ENCODE measurements at places on chromosomes 12 and 14.
A peak's percentile ranks its signal among the peaks of the same experiment; 100 is the strongest.

DNA sequence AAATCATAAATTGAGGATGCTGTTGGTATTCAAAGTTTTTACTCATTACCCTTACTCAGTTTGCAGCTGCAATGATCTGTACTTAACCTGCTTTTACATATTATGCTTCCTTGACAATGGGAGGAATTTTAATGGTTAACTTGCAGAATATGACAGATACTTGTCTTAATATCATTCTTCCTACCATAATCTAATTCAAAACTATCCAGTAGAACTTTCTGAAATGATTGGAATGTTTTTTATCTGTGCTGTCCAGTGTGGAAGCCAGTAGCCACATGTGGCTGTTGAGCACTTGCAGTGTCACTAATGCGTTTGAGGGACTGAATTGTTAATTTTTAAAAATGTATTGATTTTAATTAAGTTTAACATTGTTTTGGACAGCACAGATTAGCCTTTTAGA, 23.5 kb downstream of the FGFR1OP2 start:
- DNase-seq = no peak

DNA sequence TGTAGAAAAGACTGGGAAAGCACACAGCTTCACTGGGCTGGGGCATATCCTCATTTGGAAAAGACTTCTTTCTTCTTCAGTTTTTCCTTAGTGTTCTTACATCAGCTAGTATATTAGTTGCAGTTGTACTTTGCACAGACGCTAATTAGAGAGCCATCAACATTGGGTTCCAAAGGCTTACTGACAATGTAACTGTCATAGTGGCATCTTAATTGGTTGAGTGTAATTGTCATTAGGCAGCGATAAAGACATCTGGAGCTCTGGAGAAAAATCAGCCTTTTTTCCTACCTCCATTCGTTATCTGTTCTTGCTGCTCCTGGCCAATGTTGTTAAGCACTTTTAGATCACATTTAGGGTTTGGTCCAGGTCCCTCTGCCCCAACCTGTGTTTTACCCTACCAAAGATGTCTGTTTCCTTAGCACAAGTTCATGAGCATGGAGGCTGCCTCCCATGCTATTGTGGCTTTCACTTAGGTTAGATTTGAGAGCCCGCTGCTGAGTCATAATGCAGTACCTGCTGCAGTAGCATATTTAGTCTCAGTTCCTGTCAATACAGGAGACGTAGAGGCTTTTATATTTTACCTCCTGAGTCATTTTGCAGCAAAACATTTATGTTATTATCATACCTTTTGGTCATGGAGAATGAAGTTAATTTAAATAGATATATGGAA, 49.2 kb downstream of the FBXW8 start:
- no peak for DNase-seq

- no peak for DNase-seq
These were observed 54.8 kb upstream of the FLRT2 start for GRCh38 chr14:85475113-85475512.

- no peak for DNase-seq
These were observed 447.5 kb downstream of the AACS start for GRCh38 chr12:125512541-125513298.

DNA sequence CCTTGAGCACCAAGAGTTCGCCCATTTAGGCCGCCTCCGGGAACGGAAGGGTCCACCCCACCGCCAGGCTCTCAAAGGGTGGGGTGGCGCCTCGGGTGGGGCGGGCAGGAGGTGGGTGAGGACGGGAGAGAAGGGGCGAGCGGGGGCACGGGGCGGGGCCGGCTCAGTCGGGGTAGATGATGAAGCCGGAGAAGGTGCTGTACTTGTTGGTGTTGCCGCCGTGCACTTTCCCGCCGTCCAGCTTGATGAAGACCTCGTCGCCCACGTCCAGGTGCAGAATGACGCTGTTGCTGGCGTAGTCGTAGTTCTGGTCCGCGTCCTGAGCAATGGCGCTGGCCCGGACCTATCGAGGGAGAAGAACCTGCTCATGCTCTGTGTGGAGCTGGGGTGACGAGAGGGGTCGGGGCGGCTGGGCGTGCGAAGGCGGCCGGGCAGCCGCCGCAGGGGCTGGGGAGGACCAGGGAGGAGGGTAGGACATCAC, 4.1 kb downstream of the C1QL4 start:
- DNase-seq = no peak

DNA sequence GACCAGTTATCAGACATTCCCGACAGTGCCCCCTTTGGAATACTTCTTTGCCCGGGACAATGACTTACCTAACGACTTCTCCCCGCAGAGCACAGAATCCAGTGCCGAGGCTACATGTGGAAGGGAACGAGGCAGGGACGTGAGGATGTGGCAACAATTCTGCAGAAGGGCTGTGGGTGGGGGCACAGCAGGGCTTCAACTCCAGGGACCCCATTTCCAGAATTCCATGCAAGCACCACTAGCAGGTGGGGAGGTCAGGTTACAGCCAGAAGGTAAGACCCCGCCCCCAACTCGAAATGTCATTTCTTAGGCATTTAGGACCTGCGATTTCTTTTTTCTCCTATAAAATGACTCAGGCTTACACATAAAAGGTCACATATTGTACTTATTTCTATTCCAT, 207.9 kb downstream of the TMEM132C start:
- no peak for DNase-seq

DNA sequence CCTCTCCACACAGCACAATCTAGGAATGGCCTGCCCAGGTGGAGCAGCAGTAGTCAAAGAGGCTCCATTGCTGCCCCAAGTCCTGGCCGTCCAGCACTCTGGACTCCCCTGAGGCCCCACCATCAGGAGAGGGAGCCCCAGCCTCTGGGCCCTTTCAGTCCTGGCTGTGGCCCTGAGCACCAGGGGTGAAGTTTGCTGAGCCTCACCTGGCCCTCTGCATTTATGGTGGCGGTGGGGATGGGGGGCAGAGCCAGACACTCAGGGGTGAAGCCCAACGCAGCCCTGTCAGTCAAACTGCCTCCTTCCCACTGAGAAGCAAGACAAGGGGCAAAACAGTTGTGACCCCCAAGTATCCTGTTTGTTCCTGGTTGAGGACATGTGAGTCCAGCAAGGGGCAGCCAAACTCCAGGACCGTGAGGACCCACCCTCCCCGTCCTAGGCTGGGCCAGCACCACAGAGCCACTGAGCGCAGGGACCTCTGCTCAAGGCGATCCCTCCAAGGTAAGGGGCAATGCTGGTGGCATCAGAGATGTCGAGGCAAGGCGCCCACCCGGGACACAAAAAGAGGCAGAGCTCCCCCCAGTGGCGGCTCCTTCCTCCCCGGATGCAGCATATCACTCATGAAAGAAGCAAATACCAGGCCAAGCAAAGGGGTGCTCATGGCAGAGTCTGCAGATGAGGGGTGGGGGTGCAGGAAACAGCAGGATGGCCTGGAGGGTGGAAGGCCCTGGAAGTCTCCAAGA, 4.8 kb upstream of the AMN start:
- DNase-seq = peak; percentile 77

DNA sequence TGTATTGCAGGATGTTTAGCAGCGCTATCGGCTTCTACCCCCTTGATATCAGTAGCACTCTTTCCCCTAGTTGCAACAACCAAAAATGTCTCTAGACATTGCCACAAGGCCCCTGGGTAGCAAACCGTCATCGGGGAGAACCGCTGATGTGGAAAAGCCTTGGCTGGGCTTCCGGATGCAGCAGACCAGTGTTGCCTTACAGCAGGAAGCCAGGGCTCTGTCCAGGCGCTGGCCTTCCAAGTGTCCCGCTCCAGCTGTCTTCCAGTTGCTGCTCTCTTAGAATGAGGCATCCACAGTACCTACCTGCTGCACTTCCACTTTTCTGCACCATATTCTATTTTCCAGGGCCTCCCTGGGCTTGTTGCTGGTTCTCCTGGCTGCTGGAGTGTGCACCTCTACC, 22.6 kb upstream of the SLC10A1 start:
- DNase-seq = no peak

Measured in WERI-Rb-1 (cell line).